ENCODE measurements at places on chromosomes 1 and 21. TPM values are rescaled to one million over a fixed set of nuclear protein-coding genes. Genes with fewer than 3 reads are reported as not detected.
A peak's percentile ranks its signal among the peaks of the same experiment; 100 is the strongest.

DNA sequence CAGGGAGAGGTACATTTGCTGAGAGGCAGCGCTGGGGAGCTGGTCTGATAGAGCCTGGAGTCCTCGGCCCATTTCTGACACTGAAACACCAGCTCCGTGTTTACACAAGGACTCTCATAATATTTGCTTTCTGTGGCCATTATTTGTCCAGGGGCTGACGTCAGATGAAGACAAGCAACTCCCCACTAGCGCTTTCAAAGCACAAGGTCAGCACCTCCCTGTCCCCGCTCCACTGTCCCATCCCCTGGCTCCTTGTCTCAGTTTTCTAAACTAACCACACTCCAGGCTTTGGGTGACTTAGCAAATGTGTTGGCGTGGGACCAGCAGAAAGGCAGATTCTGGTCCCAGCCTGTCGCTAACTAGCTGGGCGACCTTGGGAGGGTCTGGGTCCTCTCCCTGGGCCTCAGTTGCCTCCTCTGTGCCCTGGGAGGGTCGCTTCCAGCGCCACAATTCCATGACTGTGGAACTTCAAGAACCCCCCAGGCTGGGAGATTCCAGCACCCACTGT lies 37.4 kb upstream of the ZBTB40 start:
- no peak for DNase-seq

CBR3 gene
- total RNA-seq, result 31.7 TPM

DNA sequence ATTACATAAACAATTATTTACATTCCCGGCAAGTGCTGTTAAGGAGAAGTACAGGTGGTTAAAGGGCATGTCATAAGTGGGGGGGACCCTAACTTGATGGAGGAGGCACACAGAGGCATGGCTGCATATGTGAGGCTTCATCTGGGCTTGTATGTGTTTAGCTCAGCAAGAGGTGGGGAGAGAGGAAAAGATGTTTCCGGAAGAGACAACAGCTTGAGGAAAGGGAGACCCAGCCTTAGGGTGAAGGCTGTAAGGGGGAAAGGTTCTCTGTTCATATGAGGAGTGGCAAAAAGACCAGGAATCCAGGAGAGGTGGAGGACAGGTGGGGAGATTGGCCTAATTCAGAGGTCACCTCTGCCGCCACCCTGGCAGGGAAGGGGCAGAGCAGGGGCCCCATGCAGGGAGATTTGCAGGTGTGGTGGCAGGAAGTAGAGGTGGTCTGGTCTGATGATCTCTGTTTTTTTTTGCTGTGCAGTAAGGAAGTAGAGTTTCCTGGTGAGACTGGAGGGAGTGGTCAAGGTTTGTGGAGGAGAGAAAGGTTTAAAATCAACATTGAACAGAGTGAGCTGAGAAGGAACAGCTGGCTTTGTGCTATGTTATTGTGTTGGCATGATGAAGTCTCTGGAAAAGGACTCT lies 9.0 kb downstream of the TRAF5 start:
- no peak for DNase-seq

DNA sequence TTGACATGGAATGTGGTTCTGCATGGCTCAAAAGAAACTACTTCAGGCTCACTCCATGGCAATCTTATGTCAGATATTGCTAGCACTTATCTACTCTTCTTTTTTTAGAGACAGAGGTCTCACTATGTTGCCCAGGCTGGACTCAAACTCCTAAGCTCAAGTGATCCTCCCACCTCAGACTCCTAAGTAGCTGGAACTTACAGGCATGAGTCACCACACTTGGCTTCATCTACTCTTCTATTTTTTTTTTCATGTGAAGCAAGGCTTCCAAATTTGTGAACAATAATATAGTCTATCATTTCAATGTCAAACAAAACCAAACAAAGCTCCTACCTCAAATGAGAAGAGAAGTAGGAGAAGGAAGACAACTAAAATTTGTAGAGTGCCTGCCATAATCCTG lies 7.5 kb upstream of the PSEN2 start:
- DNase-seq, result peak; percentile 63

- no peak for DNase-seq
These were observed 14.4 kb upstream of the DIPK1A start for GRCh38 chr1:92975551-92976232.

Measured in A172 (cell line).